H1 (cell line): ENCODE measurements at places on chromosomes 11 and 22.
A peak's percentile ranks its signal among the peaks of the same experiment; 100 is the strongest.

GRCh38 chr11:80632691-80633090, 1191.9 kb upstream of the TENM4 start:
- H3K27me3 ChIP-seq, result peaks cover 1% of the 10 kb centered on the region
- H3K4me1 ChIP-seq, result peaks cover 4% of the 10 kb centered on the region; the same call in 1 of the 2 replicates
- H3K4me3 ChIP-seq, result no peak overlapping the region
- no peaks in the 10 kb centered on the region for H3K36me3 ChIP-seq
- no peak for DNase-seq
- no peak overlapping the region for H3K27ac ChIP-seq

- H3K27me3 ChIP-seq, result no peaks in the 10 kb centered on the region; the same call in 1 of the 2 replicates
- peak overlapping the region; percentile 75 for H3K4me3 ChIP-seq
- H3K36me3 ChIP-seq, result peaks cover 4% of the 10 kb centered on the region; the same call in 1 of the 2 replicates
- no peaks in the 10 kb centered on the region for H3K4me1 ChIP-seq
These were observed 679 bp downstream of the B4GAT1 start for GRCh38 chr11:66346476-66347424.

DNA sequence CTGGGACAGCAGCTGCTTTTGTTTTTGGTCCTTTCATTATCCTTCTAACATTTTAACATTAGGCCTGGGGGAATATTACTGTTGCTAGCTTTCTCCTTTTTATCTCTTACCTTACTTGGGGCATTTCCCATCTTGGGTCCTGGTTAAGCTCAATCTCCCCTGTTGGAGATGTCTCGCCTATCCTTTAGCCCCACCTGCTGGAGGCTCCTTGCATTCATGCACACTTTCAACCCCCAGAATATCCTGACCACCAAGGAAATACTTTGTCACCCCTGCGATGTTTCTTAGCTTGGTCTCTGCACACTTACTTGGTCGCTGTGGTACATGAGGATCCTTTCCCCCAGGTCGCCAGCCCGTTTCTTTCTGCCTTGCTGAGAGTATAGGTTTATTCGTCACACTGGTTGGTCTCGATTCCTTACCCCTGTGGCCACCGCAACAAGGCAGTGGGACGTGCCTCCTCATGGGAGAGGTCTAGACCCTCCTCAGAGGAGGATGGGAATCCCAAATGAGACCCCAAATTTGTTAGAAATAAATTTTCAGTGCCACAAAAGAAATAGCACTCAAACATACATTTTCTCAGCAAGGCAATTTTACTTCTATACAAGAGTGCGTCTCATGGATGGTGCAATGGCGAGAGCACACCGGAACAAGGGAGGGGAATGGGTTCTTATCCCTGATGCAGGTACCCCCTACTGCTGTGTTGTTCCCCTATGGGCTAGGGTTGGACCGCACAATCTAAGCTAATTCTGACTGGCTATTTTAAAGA, 5.4 kb upstream of the TXN2 start:
- no peak overlapping the region for H3K27ac ChIP-seq
- H3K4me3 ChIP-seq, result no peak overlapping the region
- H3K36me3 ChIP-seq, result peaks cover 16% of the 10 kb centered on the region
- DNase-seq, result no peak
- H3K27me3 ChIP-seq, result peaks cover 5% of the 10 kb centered on the region
- no peaks in the 10 kb centered on the region for H3K4me1 ChIP-seq

DNA sequence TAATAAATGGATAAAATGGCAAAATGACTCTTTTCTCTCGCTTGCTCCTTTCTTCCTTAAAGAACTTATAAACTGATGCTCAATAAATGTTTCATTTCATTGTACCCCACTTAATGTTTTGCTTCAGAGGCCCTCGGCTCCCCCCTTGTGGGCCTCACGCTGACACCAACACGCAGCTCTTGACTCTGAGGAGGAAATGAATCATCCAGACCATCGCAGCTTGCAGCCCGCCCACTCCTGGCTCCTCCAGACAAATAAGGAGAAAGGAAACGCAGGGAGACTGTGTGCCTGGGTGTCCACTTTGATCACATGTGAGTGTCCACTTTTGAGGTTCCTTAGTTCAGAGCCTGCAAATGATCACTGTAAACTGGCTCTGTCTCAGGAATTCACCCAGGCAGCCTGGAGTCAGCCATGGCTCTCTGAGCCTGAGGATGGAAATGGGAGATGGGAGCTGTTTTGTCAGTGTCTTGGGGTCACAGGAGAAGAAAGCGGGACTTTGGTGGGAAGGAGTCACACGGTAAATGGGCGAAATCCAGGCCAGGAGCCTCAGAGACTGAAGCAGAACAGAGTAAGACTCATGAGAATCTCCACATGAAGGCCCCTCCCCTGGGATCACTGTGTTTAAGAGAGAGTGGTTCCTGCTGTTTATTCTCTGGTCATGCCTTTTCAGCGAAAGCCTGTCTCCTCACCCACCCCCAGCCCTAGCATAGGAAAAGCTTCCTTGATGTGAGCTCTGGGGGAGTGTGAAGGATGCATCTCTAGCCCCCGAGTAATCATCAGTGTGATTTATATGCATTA, 96.5 kb downstream of the CWC15 start:
- 0 out of 2 replicates have a peak, but pooled peaks cover 9% of the 10 kb centered on the region for H3K36me3 ChIP-seq
- H3K4me3 ChIP-seq, result no peak overlapping the region
- no peak for DNase-seq
- no peaks in the 10 kb centered on the region for H3K27me3 ChIP-seq
- no peaks in the 10 kb centered on the region for H3K4me1 ChIP-seq

- H3K4me1 ChIP-seq, result no peaks in the 10 kb centered on the region
- H3K4me3 ChIP-seq, result no peak overlapping the region
- no peaks in the 10 kb centered on the region for H3K27me3 ChIP-seq
- no peak for DNase-seq
These were observed 300.7 kb upstream of the PDGFD start for GRCh38 chr11:104464691-104465090.

DNA sequence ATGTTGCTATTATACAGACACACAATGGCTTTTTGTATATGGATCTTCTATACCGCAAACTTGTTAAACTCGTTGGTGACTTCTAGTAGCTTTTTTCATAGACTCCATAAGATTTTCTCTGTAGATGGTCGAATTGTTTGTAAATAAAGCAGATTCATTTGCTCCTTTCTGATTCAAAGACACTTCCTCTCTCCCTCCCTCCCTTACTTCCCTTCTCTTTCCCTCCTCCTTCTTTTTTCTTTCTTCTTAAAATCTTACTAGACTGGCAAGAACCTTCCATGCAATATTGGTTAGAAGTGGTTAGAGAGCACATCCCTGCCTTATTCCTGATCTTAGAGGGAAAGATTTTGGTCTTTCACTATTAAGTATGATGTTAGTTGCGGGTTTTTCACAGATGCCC, 36.4 kb downstream of the MYEOV start:
- no peak overlapping the region for H3K4me3 ChIP-seq
- H3K27ac ChIP-seq, result no peak overlapping the region
- no peaks in the 10 kb centered on the region for H3K4me1 ChIP-seq

GRCh38 chr11:67022341-67022933, 497 bp upstream of the SYT12 start:
- H3K4me3 ChIP-seq, result peak overlapping the region; percentile 32; the same call in 1 of the 2 replicates
- H3K27ac ChIP-seq, result no peak overlapping the region
- DNase-seq, result no peak
- H3K4me1 ChIP-seq, result peaks cover 6% of the 10 kb centered on the region
- H3K27me3 ChIP-seq, result peaks cover 37% of the 10 kb centered on the region

DNA sequence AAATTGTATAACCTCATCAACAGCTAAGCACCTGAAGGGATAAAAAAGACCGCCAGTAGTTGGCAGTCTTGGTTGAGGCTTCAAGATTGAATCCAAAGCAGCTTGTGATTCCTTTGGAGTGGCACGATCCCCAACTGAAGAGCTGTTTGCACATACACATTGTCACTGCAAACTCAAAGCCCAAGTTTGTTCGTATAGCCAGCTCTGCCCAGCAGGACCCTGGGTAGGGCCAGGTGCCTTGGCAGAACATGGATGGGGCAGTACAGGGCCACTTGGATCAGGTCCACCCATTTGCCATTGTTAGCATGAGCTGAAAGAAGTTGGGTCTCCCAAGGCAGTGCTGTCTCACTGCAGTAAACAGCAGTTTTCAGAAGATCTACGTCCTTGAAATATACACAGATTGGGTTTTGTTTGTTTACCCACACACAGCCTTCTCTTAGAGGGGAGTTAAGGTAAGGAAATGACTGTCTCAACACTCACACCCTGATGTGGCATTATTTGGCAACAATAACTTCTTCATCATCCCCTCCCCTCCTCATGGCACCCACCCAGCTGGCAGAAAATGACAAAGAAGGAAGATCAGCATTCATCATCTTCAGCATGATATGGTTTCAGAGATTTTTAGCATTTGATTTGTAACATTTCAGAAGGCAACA, 132.9 kb downstream of the COMMD9 start:
- H3K4me1 ChIP-seq, result peaks cover 11% of the 10 kb centered on the region
- no peak overlapping the region for H3K27ac ChIP-seq
- DNase-seq, result no peak
